BJ (cell line): ENCODE measurements at places on chromosomes 6 and 20. TPM values are rescaled to one million over a fixed set of nuclear protein-coding genes. Genes with fewer than 3 reads are reported as not detected.

FOXQ1 gene
- 0.23 and 0.31 TPM in 2 replicates for polyA plus RNA-seq

BTN1A1 gene
- not detected in 2 replicates for polyA plus RNA-seq

COL9A3 gene
- polyA plus RNA-seq = 0.21 and 0.34 TPM in 2 replicates

SRMS gene
- not detected in 2 replicates for polyA plus RNA-seq

RAET1G gene
- 0.77 and 1.1 TPM in 2 replicates for polyA plus RNA-seq

PGC gene
- polyA plus RNA-seq = not detected in 2 replicates

SLC32A1 gene
- polyA plus RNA-seq = not detected in 2 replicates

DOK5 gene
- 0.26 and 0.33 TPM in 2 replicates for polyA plus RNA-seq

KIAA0408 gene
- 0.86 and 1.6 TPM in 2 replicates for polyA plus RNA-seq

AGER gene
- polyA plus RNA-seq = 2.4 and 2.6 TPM in 2 replicates
